ENCODE measurements at places on chromosomes 5 and 9.
A peak's percentile ranks its signal among the peaks of the same experiment; 100 is the strongest.

DNA sequence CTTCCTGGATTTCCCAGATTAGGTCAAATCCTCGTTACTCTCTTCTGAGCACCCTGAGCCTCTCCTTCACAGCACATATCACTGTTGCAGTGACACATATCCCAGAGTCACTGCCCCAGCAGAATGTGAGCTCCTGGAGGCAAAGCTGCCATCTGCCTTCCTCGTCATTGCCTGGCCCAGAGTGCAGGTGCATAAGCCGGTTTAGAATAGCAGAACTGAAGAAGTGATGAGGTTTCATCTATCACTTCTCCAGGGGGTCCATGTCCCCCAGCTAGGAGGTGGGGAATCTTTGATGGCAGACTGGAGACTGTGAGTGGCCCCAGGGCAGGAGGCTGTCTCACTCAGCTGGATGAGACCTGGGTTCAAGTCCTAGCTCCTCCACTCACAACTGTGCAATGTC is 25.8 kb downstream of the NIPAL4 start:
- DNase-seq: no peak

DNA sequence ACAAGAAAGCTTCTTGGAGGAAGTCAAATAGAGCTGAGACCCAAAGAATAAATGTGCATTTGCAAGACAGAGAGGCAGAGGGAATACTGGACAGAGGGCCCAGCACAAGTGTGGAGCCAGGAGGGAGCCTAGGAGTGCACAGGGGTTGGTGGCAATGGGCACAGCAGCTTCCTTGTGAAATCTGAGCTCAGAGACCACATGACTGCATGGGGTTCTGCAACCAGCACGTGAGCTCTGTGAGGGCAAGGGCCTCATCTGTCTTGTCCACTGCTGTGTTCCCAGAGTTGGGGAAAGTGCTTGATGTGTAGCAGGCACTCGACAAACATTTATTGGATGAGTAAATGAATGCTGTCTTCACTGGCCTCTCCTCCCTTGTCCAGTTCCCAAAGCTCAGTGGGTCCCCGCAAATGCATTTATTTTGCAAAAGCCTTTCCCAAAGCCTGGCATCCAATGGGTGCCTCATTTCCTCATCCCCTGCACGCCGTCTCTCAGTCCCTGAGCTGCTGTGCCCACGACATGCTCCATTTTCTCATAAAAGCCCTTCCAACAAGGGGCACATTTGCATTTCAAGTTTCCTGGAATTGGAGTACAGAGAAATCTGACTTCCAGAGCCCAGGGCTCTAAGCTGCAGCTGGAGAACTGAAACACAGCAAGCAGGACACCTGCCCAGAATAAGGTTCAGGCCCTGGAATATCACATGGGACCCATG is 58.5 kb downstream of the KCNIP1 start:
- no peak for DNase-seq

DNA sequence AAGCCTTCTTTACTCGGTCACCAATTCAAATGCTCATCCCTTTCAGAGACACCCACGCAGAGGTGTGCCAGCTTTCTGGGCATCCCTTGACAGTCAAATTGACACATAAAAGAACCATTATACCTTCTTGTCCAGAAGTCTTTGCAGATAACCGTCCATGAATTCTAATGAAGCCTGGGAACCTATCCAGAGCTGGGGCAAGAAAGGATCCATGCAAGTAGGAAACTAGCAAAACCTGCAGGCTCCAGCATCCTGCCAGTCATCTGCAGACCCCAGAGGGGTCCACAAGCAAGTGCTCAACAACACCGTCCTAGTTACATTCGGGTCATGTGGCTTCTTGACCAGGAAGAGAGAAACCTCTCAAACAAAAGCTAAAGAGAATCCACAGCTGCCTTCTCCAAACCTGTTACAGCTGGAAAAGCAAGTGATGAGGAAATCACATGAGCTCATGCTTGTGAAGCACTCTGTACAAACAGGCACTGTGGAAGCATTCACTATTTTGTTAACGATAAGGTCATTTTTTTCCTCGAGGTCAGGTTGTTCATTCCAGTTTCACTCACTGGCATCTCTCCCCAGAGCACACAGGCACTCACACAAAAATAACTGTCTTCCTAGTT is 80.2 kb upstream of the DMRT1 start:
- DNase-seq: no peak

DNA sequence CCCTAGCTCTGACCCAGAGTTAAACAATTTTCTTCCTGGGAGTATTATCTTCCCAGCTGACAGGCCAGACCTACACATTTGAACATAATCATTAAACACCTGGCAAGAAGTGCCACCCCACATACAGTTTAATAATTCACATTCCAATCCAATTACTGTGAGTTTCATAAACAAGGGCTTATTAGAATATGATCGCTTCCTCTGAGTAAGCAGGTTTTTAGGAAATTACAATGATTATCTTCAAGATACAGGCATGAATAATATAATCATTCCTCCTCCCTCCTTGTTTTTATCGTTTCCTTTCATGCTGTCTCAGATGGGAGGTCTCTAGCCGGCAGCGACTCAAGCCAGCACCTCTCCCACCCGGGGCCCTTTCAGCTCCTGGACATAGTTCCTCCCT is 15.8 kb upstream of the KIF4B start:
- no peak for DNase-seq

- DNase-seq: no peak
Observed at GRCh38 chr9:96031366-96031824, 155.9 kb downstream of the ERCC6L2 start.

- no peak for DNase-seq
Observed at GRCh38 chr5:50302815-50303490, 138.1 kb downstream of the EMB start.

GRCh38 chr5:82174128-82174918 is 103.8 kb downstream of the RPS23 start:
- DNase-seq: peak; percentile 51

- DNase-seq: no peak
Observed at GRCh38 chr9:14311956-14312685, 1.8 kb downstream of the NFIB start.

- DNase-seq: no peak
Observed at GRCh38 chr9:28841775-28842174, 1268.5 kb upstream of the C9orf72 start.

DNA sequence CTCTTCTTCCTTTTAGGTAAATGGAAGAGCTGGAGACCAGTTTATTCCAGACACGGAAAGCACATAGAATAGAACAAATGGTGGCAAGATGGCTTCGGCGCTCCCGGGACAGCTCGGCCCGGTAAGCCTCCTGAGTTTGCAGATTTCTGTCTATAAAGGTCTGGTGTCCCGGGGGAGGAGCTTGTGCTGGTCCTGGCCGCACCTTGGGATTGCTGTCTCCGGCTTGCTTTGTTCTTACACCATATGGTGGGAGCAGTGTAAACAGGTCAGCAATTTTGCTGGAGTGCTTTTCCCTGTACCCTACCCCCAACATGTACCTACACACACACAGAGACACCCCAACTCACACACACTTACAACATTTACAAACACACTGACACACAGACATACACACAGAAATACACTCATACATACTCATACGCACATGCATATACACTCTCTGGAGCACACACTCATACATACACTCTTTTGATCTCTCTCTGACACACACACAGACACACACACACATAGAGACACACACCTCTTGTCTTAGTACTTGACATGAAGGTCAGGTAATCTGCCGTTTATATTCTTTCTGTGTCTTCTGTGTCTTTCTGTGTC is 42.0 kb downstream of the FRMPD1 start:
- DNase-seq: no peak

DNA sequence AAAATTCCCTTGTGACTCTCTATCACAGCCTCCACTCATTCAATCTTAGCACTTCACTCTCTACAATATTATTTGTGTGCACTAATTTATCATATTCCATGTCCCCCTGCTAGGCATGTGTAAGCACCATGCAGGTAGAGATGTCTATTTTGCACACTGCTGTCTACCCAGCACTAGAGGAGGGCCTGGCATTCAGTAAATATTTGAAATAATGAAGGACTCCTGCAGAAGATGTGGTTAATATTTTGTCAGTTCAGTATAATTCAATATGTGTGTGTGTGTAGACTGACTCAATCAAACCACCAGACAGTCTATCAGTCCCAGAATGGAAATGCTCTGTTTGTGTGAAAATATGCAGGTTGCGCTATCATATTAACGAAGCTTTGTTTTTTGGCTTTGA is 313.6 kb upstream of the CDH6 start:
- DNase-seq: no peak

DNA sequence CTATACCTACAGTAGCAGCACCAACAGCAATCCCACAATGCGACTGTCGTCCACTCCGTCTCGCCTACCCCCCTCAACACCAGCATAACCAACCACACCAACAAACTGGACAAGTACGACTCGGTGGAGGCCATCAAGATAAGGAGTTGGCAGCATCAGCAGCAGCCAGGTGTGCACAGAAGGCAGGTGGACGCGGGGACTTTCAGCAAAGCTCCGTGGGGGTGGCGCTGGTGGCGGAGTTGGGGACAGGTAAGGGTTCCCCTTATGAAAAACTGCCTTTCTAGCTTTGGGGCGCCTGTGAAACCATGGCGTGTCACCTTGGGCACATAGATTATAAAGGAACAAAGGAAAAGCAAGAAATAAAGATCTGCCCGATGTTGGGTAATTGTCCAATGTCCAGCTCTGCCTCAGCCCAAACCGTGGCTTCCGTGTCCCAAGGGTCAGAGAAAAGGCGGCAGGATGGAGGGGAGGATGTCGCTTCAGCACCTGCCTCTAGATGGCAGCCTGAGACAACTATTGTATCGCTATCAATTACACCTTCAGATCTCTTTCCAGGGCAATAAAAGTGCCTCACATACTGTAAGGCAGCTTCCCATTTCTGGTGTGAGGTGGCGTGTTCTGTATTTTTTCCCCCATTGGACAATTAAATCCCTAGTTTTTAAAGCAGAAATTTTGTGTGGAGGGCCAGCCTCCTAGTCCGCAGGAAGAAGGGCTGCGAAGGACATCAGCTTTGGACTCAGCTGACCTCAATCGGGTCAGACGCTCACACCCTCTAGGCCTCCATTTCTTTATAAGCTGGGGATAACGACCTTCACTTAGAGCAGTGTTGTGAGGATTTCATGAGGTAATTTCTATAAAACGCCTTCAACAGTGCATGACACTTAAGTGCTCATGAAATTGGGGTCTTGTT is 58.8 kb downstream of the MTRR start:
- DNase-seq: peak; percentile 47

DNA sequence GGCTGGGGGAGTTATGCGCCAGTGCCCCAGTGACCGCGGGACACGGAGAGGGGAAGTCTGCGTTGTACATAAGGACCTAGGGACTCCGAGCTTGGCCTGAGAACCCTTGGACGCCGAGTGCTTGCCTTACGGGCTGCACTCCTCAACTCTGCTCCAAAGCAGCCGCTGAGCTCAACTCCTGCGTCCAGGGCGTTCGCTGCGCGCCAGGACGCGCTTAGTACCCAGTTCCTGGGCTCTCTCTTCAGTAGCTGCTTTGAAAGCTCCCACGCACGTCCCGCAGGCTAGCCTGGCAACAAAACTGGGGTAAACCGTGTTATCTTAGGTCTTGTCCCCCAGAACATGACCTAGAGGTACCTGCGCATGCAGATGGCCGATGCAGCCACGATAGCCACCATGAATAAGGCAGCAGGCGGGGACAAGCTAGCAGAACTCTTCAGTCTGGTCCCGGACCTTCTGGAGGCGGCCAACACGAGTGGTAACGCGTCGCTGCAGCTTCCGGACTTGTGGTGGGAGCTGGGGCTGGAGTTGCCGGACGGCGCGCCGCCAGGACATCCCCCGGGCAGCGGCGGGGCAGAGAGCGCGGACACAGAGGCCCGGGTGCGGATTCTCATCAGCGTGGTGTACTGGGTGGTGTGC is at the start of gene RXFP3:
RXFP3 (plus strand) TSS at position 6 of the 636 bp plus-strand sequence; CDS start at position 361, 355 bp downstream.
- DNase-seq: no peak

DNA sequence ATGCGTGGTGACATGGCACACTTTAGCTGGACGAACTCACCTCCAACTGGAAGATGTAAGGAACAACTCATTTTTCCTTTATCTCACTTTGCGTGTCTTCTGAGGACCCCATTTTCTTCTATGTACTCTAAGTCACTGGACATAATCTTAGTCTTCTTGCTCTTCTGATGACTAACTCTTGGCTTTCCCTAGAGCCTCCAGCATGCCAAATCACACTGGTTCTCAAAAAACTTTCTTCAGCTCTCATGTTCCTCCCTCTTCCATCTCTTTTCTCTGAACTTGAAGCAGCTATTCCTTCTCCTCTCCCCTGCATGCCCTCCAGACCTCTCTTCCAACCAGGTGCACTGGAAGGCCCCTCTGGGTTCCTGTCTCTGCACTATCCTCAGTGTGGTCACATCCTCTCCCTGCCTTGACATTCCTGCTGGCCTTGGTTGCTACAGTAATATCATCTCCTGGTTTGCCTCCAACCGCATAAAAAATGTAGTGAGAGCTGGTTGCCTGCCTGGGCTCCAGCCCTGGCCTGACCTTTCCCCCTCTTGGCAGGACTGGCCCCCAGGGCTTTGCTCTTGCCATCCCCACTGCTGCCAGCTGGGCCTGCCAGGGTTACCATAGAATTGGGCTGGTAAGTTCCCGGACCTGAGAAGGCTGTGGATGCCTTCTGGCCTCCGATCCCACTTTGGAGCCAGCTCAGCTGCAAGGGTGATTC is 44.8 kb upstream of the BNC2 start:
- no peak for DNase-seq

DNA sequence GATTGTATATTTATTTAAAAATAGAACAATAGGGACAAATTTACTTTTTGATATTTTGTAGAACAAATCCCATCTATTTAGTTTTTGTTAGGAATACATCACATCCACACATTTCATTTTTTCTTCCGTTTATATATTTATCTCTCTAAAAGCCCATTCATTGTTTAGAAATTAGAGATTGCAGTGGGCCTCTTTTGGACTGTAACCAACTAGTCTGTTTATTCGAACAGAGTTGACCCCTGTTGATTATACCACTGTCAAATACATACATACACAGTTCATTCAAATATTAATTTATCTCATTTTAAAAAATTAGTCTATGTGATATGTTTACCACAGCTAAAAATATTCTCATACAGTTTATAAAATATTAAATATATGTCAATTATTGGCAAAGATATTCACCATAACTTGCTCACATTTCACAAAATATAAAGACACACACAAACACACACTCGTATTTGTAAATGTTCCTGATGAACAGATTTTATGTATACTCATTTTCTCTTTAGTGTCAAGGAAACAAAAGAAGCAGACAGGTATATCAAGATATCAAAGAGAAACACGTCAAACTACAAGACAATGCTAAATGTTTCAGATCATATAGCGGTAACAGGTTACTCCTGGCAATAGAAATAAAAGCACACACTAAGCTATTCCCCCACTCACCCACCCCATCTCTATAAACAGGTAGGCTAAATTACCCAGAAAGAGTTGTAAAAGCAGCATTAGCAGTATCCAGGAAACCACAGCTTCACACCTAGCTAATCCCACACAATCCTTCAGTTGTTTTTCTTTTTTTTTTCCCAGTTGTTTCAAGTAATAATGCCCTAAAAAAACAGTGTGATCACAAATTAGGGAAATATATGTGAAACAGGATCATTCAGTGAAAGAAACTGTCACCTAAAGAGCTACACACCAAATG is 283.9 kb downstream of the ADAMTS6 start:
- DNase-seq: no peak
